ENCODE measurements at places on chromosomes 11 and 22.

DNA sequence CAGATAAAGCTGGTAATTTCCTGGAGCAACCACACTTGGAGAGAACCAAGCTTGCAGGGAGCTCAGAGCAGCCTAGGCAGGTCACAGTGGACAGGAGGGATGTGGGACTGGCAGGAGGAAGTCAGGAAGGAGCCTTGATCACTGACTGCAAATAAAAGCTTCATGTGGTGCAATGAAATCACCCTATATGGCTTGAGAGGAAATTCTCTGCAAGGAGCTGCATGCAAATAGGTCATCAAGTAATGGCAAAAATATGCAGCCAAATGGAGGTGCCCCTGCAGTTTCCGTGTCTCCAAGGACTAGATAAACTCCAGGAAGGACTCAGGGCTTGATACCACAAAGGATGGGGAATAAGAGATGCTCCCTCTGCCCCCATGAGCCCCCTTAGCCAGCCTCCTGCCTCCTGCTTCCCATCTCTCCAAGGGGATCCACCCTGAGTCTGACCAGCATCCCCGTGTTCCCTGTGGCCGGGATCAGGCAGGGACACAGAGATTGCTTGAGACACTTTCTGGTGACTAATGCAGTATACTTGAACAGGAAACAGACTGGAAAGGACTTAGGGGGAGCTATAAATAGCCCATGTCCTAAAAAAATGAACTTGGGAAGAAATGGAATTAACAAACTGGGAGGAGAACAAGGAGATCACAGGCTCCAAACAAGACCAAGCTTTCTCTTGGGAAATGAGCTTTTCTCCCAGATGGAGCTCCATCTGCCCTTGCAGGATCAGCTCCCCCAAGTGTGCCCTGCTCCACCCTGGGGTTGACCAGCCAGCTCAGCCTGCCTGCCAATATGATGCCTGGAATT, 23.9 kb upstream of the MICAL2 start:
- DNase-seq, result peak; percentile 42

GRCh38 chr11:57321388-57322255, 3.1 kb downstream of the TNKS1BP1 start:
- no peak for DNase-seq

- DNase-seq, result no peak
Observed at GRCh38 chr11:77308838-77309237, 7.4 kb upstream of the GDPD4 start.

DNA sequence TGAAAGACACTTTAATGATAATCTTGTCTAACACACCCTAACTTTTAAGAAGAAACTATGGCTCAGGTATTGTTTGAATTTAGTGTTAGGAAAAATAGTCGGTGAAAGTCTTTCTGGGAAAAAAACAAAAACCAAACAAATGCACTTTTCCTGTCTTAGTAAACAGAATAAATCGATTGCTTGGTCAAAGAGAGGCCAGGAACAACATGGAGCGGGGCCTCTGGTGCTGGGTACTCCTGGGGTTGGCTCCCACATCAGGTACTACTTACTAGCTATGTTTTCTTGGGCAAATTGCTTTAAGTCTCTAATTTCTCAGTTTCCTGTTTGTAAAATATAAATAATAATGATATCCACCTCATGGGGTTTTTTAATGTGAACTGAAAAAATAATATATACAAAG, 46.8 kb downstream of the NAV2 start:
- no peak for DNase-seq

- DNase-seq, result no peak
Observed at GRCh38 chr22:38566726-38567504, 3.1 kb downstream of the DMC1 start.

DNA sequence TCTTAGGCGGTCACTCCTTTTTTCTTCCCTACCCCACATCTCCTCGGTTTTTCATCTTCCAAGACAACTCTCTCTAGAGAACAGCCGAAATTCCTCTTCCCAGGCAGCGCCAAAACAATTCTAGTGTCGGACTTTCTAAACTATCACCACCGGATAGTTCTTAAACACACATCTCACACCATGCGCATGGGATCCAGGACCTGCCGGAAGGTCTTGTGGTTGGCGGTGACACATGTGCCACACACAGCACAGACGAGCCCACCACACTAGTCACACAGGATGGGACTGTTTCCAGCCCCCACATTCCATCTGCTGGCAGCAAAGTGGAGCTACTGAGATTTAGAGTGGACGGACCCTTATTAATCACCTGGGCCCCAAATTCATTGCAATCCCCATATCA, 614.9 kb upstream of the CADM1 start:
- DNase-seq, result no peak

DNA sequence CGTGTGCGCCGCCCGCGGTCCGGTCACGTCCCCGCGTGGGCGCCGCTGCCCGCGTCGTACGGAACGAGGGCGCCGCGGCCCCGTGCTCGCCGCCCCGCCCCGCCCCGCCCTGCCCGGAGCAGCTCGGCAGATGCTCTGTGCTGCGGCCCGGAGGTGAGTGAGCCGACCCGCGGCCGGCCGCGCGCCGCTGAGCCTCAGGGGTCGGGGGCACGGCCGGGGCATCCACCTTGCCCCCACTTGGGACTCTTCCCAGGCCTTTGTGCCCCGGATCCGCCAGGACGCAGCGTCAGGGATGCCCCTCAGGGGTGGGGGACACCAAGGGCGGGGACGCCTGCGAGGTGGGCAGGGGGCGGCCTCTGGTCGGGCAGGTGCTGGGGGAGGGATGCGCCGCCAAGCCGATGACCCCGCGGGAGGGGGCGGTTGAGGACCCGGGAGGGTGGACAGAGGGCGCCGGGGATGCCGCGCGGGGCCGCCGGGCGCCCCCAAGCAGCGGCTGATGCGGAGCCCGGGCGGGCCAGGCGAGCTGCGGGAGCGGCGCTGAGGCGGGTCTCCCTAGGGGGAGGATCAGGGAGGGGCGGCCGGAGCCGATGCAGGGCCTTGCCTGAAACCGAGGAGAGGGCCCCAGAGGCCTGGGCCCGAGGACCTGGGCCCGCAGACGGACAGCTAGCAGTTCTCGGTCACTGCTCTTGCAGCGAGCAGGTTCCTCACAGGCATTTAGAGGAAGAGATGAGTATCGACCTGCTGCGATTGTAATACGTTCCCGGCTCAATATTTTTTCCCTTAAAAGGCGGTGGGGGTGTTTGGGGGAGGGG, at the start of gene GNAZ:
GNAZ (plus strand) TSS at position 102 of the 812 bp plus-strand sequence. CDS start 25,177 bp downstream, outside the sequence.
- peak; percentile 39 for DNase-seq

- DNase-seq, result no peak
Observed at GRCh38 chr11:17906436-17906835, 106.4 kb downstream of the SERGEF start.

DNA sequence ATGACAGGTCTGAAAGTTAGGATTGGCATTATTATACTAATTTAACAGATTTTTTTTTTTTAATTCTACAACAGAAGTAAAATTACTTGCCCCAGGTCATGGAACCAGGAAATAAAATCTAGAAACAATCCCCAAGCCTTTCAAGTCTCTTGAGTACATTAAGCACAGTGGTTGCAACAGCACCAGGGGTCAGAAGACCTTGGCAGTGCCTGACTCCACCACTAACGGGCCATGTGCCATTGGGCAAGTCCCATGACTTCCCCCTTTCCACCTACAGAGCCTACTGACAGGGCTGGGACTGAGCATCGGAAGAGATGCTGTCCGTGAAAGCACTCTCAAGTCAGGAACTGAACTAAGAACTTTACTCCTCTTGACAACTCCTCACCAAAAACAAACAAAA, 98.6 kb upstream of the AKIP1 start:
- peak; percentile 39 for DNase-seq

DNA sequence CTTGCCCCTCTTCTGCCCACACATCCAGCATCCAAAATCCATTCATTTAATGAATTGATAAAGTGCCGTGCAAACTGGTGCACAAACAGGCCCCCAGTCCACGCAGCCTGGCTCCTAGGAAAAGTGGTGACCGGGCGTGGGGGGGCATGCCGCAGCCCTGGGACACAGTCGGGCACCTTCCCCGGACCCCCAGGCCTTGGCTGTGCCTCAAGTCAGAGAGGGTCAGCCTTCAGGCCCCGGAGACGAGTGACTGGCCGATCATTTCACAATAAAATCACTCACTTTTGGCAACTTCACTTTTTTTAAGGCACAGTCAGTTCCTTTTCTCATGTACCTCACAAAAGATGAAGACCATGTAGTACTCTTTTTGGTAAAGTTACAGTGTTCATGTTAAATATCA, 8.0 kb downstream of the CDPF1 start:
- DNase-seq, result no peak

DNA sequence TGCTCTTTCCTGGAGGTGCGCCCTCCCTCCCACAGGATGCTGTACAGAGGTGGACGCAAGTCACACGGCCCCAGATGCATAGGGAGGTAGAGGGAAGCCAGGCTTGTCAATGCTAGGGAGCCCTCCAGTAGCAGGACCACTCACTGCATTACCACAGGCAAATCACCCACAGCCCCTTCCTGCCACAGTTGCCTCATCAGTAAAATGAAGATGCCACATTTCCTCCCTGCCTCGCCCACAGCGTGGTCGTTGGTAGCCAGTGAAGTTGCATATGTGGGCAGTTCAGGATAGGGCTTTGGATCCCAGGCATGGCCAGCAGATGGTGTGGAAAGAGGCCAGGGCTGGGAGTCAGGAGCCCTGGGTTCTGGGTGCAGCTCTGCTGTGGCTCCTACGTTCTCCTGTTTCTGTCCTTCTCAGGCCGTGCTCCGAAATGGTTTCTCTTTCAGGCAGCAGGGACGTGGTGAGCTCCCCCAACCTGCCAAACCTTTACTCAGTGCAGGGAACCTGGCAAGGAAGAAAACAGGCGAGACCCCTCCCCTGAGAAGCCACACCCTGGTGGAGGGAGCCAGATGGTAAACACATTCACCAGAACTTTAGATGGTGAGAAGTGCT, 22.6 kb downstream of the DAGLA start:
- DNase-seq, result no peak

DNA sequence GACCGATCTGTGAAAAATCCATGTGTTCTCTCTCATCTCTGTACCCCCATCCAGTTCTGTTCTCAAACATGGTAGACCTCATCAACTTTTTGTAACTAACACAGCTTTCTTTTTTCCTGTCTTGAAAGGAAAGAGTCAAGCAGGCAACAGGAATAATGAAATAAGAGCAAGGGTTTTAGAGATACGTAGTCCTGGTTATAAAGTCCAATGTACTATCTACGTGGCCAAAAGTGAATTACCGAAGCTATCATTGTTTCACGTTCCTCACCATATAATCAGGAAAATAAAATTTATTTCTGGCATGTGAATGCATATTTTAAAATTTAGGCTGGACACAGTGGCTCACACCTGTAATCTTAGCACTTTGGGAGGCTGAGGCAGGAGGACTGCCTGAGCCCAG, 472.2 kb upstream of the ANO3 start:
- no peak for DNase-seq

- no peak for DNase-seq
Observed at GRCh38 chr11:122140500-122140899, 24.5 kb upstream of the BLID start.

GRCh38 chr11:130813196-130813595, 103.1 kb downstream of the SNX19 start:
- DNase-seq, result no peak

DNA sequence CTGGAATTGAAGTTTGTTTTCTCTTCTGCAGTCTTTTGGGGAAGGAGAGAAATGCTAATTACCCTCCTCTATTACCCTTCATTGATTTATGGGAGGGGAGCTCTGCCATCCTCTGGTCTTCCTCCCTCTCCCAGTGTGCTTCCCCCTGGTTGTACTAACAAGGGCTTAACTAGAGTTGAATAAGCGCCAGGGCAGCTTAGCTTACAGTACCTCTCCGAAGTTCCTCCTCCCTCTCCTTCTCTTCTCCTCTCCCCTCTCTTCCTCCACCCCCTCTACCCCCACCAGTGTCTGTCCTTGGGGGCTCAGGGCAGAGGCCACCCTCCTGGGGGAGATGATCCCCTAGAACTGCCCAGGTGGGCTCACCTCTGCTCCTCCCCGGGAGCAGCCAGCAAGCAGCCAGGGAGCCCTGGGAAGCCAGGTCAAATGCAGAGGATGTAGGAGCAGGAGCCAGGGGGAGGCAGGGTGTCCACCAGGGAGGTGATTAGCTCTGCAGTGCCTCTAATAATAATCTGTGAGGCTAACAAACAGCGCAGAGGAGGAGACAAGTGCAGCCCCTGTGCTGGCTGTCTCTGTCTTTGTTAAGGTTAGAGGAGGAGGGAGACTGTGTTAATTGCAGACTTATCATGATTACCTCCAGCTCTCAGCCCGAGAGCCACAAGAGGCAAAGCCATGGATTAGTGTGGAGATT, 191.6 kb upstream of the CADM1 start:
- no peak for DNase-seq

DNA sequence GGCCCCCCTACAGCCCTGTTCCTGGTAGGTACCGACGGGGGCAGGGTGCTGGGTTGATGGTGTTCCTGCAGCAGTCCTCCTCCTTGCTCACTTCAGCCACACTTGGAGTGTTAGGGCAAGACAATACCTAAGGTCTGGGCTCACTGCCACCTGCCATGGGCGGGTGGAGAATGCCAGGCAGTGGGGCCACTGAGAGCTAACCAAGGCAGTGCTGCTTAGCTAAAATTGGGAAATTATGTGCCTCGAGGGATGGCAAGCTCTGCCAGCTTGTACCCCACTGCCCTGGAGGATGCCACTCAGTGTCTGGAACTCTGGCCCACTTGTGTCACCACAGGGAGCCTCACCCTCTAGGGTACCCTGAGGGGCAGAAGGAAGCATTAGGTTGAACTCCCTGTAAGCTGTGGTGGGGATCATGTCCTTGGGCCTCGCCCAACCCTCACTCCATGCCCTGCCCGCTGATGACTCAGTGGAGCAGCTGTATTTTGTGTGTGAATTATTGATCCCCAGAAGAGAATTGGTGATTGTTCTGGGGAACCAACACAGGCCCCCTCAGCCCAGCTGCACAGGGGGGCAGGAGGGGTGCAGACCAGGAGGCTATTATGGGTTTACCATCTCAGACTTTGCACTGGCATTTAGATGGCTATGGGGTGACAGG, 17.7 kb downstream of the PHLDB1 start:
- no peak for DNase-seq

GRCh38 chr11:116504541-116505297, 268.1 kb downstream of the BUD13 start:
- DNase-seq, result no peak

- peak; percentile 56 for DNase-seq
Observed at GRCh38 chr11:44450295-44450932, 115.0 kb upstream of the CD82 start.

- DNase-seq, result peak; percentile 80
Observed at GRCh38 chr11:74681686-74682651, 49.3 kb downstream of the CHRDL2 start.

GRCh38 chr22:37999640-38000272, 15.4 kb upstream of the SOX10 start:
- DNase-seq, result no peak

DNA sequence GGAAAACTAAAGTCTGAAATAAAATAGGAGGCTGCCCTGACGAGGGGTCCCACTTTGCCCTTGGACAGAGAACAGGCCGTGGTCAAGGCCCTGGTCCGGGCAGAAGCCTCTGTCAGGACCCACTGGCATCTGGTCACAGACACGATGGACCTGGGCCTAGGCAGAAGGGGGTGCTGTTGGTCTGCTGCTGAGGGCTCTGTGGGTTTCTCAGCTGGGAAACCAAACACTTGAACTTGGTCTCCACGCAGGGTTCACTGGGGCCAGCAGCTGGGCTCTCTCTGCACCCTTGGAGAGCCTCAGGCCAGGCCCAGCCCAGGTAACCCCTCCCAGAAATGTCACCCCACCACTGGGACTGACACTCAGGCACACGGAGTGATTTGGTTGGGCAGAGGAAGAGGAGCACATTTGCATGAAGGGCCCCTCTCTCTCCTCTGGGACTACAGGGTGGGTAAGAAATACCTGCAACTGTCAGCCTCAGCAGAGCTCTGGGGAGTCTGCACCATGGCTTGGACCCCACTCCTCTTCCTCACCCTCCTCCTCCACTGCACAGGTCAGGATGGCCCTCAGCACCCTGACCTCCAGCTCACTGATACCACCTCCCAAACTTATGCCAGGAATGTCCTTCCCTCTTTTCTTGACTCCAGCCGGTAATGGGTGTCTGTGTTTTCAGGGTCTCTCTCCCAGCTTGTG, 48.1 kb upstream of the TOP3B start:
- no peak for DNase-seq
